GM18507 (cell line): ENCODE measurements at places on chromosomes 3 and 15.
A peak's percentile ranks its signal among the peaks of the same experiment; 100 is the strongest.

- peak; percentile 73 for DNase-seq
These were observed at the start of gene SKIL for GRCh38 chr3:170357176-170358041. SKIL (plus strand) TSS chr3:170357715; CDS start chr3:170360332, 2,617 bp downstream.

GRCh38 chr15:66827039-66827697 is 125.1 kb downstream of the SMAD6 start:
- no peak for DNase-seq

DNA sequence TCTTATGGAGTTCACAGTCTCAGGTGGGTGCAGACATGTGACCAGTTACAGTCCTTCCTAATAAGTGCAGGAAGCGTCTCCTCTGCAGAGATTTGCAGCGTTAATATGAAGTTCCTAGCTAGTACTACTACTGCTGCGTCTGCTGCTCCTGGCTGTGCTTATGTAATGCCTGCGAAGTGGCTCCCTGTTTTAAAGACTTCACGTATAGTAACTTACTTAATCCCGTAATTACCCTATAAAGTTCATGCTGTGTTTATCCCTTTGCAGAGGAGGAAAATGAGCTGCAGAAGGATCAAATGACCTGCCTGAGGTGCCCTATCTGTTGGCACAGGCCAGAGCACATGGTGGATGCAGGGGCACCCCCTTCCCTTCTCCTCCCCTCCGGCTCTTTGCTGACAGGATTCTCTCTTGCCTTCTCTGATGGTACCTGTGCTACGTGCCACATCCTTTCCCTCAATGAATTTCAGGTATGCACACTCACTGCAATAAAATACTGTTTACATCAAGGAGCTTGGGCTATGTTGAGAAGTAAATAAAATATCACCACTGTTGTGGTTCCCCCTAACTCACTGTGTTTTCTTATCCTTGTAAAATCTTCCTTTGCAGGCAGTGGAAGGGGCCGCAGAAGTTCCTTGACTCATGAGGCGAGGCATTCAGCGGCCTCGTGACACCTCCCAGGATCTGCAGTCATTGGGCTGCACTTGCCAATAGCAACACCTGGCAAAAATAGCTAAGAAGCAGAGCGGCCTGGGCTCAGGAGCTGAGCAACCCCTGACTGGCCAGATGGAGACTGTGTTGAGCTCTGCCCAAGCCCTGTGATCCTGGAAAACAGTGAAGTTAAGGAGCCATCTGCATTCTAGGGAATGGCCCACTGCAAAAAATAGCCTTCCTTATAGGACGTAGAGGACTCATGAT is 188.9 kb upstream of the ATP10A start:
- DNase-seq: no peak

GRCh38 chr3:57199895-57200297 is at the start of gene HESX1:
HESX1 (minus strand) TSS chr3:57199978; CDS start chr3:57199918, 60 bp downstream.
- DNase-seq: no peak
